ENCODE measurements at places on chromosomes 7 and 10.

DNA sequence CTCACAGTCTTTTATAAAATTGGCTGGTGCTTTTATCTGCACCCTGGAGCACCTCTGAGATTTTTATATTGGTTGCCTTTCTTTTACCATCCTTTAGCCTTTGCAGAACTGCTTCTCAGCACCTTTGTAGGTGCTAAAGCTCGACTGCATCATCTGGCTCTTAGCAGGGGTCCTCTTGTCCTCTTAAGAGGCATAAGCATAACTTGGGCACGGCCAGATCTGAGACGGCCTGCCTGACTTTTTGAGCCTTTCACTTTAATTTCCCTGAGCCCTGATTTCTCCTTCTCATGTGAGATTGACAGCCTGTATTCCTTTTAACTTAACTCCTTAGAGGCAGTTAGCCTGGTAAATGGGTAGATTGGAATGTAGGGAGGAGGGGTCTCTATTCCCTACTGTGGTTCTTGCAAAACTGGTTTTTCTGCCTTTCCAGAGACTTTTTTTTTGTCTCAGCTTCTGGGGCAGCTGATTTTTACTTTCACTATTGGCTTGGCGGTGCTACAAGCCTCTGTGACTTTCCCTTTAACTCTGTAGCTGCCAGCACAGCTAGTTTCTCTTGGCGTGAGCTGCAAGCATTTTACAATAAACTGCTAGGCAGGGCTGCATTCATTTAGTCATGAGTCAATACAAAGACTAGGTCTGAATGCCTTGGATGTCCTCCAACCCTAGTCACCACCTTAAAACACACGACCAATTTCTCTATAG lies 24.0 kb downstream of the ZPBP start:
- no peak for DNase-seq

DNA sequence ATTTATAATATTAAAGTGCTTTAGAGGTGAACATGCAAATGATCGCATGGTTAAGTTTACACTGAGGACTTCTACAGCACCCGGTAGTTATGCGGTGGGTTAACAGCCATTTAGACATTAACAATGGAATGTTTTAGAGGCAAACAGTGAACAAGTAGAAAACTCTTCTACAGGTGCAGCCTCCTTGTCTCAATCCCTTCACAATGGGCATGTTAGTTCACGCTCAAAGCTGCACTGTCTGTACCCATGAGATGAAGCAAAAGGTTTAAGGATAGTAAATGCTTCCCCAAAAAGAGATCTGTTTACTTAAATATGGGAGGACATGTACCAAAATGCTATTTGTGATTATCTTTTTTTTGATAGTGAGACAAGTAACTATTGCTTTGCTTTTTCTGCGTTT lies 25.1 kb downstream of the PUS7 start:
- no peak for DNase-seq

- no peak for DNase-seq
Observed at GRCh38 chr7:73905360-73905759, 44.4 kb downstream of the TMEM270 start.

DNA sequence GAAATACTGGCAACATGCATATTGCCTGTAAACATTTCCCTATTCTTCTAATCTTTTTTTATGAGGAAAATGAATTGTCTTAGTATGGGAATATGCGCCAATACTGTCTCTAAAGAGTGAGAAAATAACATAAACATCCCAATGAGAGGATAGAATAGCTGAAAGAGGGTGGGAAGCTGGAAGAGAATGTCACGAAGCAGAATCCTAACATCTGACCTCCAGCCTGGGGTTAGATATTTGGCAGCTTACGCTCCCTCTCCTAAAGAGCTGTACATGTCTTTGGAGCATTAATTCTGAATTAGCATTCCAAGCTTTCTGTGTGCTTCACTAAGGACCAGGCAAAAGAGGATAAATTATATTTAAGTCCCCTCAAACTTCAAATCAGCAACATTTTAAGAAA lies 31.6 kb upstream of the SLC16A12 start:
- no peak for DNase-seq

GRCh38 chr10:113506476-113506875 lies 46.4 kb upstream of the HABP2 start:
- no peak for DNase-seq

GRCh38 chr7:105024734-105025133 lies 10.7 kb downstream of the KMT2E start:
- DNase-seq, result no peak

DNA sequence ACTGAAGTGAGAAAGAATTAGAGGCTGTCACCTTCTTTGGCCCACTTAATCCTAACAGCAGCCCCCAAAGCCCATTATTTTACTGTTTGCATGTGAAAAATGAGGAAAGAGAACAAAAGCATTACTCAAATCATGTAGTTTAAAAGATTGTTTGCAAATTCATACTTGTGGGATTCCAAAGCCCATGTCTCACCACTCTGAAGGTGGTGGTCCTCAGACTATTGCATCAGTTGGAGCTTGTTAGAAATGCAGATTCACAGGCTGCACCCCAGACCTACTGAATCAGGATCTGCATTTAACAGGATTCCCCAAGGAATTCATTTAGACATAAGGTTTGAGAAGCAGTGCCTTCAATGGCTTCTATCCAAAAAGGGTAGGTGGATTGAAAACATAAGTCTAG lies 93.7 kb upstream of the PDE1C start:
- no peak for DNase-seq

DNA sequence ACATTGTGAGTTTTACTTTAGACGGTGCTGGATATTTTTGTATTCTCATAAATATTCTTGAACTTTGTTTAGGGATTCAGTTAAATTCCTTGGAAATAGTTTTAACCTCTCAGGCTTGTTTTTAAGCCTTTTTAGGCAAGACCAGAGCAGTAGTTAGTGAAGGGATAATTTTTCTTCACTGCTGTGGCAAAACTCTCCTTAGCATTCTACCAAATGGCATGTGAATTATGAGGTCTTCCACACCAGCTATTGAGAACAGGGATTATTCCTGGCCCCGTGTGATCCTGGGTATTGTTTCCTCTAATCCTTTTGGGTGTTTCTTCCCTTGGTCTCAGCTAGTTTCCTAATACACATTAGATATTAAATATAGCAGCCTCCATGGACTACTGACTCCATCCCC lies 46.2 kb downstream of the CCDC71L start:
- DNase-seq, result no peak

DNA sequence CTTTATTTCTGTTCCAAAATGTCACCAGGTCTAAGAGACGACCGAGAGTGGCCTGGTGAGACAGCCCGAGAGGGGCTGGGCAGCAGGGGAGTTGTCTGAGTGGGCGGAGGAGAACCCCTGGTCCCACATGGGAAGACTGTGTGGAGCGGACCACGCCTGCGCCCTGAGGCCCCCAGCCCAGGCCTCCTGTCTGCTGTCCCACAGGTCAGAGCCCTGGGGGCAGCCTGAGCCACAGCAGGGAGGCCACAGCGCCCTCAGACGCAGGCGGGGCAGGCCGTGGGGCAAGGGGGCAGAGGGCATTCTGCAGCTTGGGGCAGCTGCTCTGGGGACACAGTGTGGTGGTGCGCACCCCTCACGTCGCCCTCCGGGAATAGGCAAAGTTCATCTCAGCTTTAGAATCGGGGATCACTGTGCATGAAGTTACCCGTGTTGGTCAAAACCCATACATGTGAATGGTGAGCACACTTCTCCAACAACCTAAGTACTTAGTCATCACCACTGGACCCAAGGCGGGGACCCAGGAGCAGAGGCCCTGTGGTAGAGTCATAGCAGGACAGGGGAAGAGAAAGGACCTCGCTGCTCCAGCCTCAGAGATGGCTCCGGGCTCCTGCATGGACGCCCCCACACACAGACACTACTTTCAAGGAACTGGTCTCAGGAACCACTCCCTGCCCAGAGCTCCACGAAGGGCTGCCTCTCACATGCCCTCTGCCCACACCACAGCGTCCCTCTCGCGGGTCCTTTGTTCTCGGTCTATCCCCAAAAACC lies 214.7 kb downstream of the ELFN1 start:
- no peak for DNase-seq

Data from stimulated activated CD4-positive, alpha-beta T cell treated with anti-CD3 and anti-CD28 coated beads, Interleukin-12 subunit alpha, Interleukin-12 subunit beta, amount 100 ng/mL, for 24 hours (primary cell).